ENCODE measurements at places on chromosomes 5 and 9.

GRCh38 chr9:133592731-133593409 is 16.3 kb downstream of the FAM163B start:
- no peak for DNase-seq

GRCh38 chr5:135492319-135492626 is 40.1 kb upstream of the TIFAB start:
- DNase-seq = no peak

- no peak for DNase-seq
Measured at GRCh38 chr9:98144076-98144475, 25.1 kb upstream of the TRIM14 start.

DNA sequence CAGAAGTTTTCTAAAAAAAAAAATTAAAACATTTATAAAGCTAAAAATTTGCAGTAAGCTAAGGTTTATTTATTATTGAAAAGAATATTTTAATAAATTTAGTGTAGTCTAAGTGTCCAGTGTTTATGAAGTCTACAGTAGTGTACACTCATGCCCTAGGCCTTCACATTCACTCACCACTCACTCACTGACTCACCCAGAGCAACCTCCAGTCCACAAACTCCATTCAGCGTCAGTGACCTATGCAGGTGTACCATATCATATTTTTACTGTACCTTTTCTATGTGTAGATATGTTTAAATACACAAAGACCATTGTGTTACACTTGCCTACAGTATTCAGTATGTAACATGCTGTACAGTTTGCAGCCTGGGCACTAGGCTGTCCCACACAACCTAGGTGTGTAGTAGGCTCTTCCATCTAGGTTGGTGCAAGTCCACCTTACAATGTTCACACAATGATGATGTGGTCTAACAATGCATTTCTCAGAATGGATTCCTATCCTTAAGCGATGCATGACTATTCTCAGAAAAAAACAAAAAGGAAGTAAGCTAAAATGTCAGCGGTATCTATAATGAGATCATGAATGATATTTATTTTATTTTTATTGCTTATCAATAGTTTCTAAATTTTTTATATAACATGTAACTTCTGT is 336.7 kb downstream of the AGTPBP1 start:
- no peak for DNase-seq

GRCh38 chr9:136858452-136858843 is 6.3 kb downstream of the MAMDC4 start:
- no peak for DNase-seq

GRCh38 chr9:110820381-110820780 is 151.8 kb downstream of the MUSK start:
- DNase-seq = no peak

GRCh38 chr5:150234576-150235499 is 45.0 kb downstream of the SLC6A7 start:
- no peak for DNase-seq
